ENCODE measurements at places on chromosomes 7 and 10. TPM values are rescaled to one million over a fixed set of nuclear protein-coding genes. Genes with fewer than 3 reads are reported as not detected.

DNA sequence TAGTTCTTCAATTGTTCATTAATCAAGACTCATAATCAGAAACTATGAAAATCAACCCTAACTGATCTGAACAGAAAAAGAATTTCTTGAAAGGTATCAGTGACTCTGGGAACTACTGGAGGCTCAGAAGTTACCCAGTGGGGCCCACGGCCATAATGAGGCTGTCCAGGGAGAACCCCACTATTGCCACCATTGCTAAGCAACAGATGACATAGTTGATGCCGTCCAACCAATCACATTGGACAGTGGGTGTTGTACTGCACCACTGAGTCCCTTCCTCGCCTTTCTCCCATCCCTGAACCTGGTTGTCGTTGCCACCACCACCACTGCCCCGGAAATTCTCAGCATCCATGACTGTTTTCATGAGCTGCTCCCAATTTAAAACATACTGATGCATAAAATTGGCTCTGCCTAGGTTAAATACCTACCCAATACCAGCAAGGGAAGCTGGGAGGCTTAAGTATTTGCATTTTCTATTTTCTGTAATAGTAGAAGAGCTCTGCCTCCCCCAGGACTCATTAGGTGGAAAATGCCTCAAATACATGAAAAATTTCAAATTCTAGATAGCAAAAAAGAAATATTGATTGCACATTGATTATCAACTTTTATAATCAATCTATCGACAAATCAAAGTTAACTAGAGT is 26.7 kb upstream of the USP6NL start:
- H3K36me3 ChIP-seq: no peaks in the 10 kb centered on the region
- no peaks in the 10 kb centered on the region for H3K4me1 ChIP-seq

GRCh38 chr10:7421526-7421925 is 10.7 kb upstream of the SFMBT2 start:
- H3K27ac ChIP-seq: no peak overlapping the region
- no peaks in the 10 kb centered on the region for H3K27me3 ChIP-seq
- no peaks in the 10 kb centered on the region for H3K36me3 ChIP-seq

DNA sequence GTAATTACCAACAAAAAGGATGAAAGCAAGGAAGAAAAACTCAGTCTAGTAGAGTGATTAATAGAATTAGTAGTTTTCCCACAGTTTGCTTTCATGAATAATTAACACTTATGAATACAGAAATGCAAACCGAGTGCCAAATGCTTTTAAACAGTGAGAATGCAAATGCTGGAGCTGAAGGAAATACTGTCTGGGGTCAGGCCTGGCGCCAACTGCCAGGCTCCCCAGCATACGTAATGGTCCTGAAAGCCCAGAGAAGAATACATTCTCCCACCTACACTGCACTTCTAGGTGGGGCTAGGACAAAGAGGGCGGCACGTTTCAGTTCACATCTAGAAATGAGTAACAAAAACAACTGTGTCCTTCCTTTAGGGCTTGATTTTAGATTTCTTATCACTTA is 30.0 kb downstream of the GLUD1 start:
- H3K4me3 ChIP-seq: no peak overlapping the region
- H3K27me3 ChIP-seq: no peaks in the 10 kb centered on the region
- no peak overlapping the region for H3K27ac ChIP-seq
- no peak for DNase-seq

- H3K4me3 ChIP-seq: no peak overlapping the region
- no peak for DNase-seq
- no peaks in the 10 kb centered on the region for H3K27me3 ChIP-seq
- H3K4me1 ChIP-seq: no peaks in the 10 kb centered on the region
Measured at GRCh38 chr10:78535716-78536218, 502.1 kb downstream of the RPS24 start.

DNA sequence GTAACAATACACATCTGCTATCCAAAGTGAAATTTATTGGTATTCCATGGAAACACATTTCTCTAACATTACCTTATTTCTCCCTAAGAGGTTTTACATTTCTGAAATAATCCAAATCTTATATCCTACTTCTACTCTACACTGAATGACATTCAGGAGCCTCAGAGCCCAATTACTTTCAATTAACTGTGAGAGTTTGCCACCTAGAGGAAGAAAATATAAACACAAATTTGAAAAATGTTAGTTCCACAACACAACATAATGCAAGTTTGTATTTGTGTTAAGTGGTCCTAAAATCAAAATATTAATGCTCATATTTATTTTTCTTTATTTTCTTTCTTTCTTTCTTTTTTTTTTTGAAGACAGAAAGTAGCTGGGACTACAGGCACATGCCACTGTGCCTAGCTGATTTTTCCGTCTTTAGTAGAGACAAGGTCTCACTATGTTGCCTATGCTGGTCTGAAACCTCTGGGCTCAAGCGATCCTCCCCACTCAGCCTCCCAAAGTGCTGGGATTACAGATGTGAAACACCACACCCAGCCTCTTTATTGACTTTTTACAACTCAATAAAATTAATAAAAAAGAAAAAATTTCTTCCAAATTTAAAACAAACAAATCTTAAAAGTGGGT is 46.0 kb downstream of the ATAD1 start:
- no peaks in the 10 kb centered on the region for H3K27me3 ChIP-seq
- no peak overlapping the region for H3K27ac ChIP-seq
- H3K36me3 ChIP-seq: peaks cover 17% of the 10 kb centered on the region
- H3K4me1 ChIP-seq: no peaks in the 10 kb centered on the region

GRCh38 chr7:118312051-118312450 is 87.5 kb downstream of the ANKRD7 start:
- no peaks in the 10 kb centered on the region for H3K27me3 ChIP-seq
- DNase-seq: no peak
- no peaks in the 10 kb centered on the region for H3K36me3 ChIP-seq
- H3K4me3 ChIP-seq: no peak overlapping the region
- no peaks in the 10 kb centered on the region for H3K4me1 ChIP-seq

The MINDY4 gene
- total RNA-seq: 5.2 TPM

The SP4 gene
- total RNA-seq: 49.0 TPM

The PIP gene
- not detected for total RNA-seq

The DLX6 gene
- not detected for total RNA-seq

The SLC18A3 gene
- total RNA-seq: not detected

All from neural progenitor cell (in vitro differentiated cells).